T-helper 2 cell treated with Interferon-gamma antibody and Interleukin-4, amounts not matched to agents 5 μg/mL and 100 μg/mL, for 36 hours (primary cell): ENCODE measurements at places on chromosomes 3 and 15.

DNA sequence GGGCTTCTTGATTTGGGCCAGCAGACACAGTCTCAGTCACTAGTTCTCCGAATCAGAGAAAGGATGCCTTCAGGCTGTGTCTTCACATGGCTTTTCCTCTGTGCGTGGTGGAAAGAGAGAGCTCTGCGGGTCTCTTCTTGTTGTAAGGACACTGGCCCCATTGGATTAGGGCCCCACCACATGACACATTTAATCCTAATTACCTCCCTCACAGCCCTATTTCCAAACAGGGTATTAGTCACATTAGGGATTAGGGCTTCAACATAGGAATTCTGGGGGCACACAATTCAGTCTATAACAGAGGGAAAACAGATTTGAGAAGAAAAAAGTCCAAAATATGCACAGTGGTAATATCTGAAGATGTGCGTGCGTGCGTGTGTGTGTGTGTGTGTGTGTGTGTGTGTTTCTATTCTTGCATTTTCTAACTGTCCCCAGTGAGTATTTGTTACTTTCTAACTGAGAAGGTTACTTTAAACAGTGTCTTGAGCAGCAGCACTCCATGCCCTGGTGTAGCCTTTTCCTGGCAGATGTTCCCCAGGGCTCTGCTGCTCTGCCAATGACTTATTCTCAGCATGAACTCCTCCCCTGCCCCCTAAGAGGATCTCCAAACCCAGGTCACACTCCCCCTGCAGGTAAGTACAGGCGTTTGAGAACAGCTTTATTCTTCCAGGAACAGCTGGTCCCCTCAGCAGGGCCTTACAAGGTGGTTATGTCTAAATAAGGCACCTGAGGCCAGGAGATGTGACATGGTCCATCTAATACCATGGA, 72.9 kb downstream of the RPL39L start:
- DNase-seq: no peak

- no peak for DNase-seq
Observed at GRCh38 chr15:78457101-78457500, 19.1 kb downstream of the IREB2 start.

DNA sequence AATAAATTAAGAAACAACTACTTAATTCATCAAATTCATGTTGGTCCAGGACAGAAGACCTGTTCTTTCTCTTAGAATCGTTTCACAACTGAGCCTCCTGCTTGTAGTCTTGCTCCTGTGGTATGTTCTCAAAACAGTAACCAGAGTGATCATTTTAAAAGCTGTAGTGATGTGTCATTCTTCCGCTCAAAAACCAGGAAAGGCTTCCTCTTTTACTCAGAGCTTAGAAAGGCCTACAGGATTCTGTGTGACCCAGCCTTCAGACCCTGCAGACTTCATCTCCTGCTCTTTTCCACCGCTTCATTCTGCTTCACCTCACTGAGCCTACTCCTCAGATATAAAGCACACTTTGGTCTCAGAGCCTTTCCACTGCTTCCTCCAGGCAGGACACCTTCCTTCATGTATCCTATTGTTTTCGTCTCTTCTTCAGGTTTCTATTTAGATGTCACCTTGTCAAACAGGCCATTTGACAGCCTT, 22.7 kb downstream of the ST6GAL1 start:
- DNase-seq: peak; percentile 32

DNA sequence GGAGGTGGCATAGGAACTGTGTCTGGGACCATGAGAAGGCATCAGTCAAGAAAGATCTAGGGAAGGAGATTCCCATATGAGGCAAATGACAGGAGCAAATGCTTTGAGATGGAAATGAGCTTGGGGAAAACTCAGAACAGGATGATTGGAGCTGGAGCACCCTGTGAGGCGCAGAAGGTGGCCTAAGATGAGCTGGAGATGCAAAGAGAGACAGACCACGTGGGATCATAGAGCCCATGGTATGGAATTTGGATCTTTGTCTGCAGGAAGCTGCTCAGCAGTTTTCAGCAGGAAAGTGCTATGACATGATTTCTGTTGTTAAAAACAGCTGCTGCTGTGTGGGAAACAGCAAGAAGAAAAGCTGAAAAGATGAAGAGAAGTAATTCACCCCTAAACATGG, 310.6 kb downstream of the MAGI1 start:
- DNase-seq: no peak
